Activated T-cell treated with anti-CD3 and anti-CD28 coated beads for 24 hours (primary cell): ENCODE measurements at places on chromosomes 1 and 21.

GRCh38 chr1:150066838-150067183 lies 765 bp upstream of the VPS45 start:
- peak; percentile 23 for DNase-seq

DNA sequence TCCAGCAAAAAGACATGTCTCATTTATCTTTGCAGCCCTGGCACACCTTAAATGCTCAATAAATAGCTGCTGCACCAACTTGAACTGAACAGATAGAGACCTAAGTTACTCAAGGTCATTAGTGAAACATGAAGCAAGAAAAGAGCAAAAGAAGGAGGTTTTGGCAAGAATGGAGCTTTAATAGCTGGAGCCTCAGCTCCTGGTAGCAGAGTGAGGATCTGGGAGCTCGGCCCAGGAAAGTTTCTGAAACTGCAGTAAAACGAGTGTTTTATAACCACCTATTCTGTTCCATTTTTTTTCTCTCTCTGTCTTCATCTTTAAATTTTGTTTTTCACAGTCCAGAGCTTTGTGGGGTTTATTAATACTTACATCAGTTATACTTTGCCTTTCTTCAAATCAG lies 207.5 kb downstream of the SETD4 start:
- DNase-seq = no peak

GRCh38 chr1:187275346-187275745 lies 446.6 kb downstream of the PLA2G4A start:
- DNase-seq = no peak

DNA sequence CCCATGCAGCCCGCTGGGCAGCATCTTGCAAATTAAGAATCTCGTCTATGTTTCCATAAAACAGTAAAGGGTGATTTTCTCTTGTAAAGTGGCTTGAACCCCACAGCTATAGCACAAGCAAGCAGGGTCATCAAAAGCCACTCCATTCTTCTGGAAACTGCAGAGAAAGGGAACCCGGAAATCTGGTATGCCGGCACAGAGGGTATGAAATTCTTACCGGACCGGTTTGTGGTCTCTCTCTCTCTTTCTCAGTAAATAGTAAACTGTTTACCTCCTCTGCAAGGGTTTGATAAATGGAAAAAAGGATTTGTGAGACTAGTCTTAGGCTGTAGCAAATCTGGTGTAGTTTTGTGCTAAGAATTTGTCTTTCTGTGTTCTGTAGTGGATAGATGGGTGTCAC lies 2.7 kb upstream of the ADSS2 start:
- DNase-seq = no peak

GRCh38 chr1:219812086-219812485 lies 116.3 kb downstream of the SLC30A10 start:
- no peak for DNase-seq

GRCh38 chr1:150973258-150973835 lies 1.3 kb downstream of the CERS2 start:
- DNase-seq = no peak
